ENCODE measurements at places on chromosomes 2 and 18. TPM values are rescaled to one million over a fixed set of nuclear protein-coding genes. Genes with fewer than 3 reads are reported as not detected.

Gene EPB41L3
- total RNA-seq = 9.6 TPM

Gene NDC80
- total RNA-seq = 2.7 TPM

DNA sequence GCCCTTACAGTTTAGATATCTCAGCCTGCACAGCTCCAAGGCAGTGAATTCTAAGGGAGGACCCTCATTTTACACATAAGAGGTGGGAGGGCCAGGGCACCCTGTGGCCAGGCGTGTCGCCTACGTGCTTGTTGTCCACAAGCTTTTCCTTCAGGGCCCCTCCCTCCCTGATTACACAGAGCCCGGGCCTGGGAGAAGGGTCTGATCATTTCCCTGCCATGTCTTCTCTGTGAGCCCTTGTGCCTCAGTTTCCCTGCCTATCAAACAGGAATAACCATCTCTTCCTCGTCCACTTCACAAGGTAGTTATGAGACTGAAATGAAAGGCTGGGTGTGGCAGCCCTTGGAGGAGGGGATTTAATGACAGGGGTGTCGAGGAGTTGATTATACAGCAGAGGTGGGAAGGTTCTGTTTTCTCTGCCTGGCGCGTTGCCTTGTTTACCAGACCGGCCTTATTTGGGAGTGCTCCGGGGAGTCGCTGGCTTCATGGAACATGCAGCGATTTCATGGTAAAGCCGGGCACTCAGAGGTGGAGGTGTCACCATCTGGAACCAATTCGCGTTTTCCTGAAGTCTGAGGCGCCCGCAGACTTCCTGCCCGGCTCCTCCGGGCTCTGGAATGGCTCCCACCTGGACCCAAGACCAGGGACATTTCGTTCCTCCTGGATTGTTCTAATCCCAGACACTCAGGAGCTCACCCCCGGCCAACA is 208.9 kb downstream of the KLHL29 start:
- peaks cover 10% of the 10 kb centered on the region for H3K4me1 ChIP-seq
- H3K4me3 ChIP-seq = no peak overlapping the region
- no peak for DNase-seq
- H3K27me3 ChIP-seq = no peaks in the 10 kb centered on the region
- H3K36me3 ChIP-seq = no peaks in the 10 kb centered on the region

Gene ALPI
- total RNA-seq = not detected

Gene ANXA4
- 91.6 TPM for total RNA-seq

GRCh38 chr18:60556326-60556725 is 183.8 kb upstream of the MC4R start:
- no peaks in the 10 kb centered on the region for H3K4me1 ChIP-seq
- no peaks in the 10 kb centered on the region for H3K27me3 ChIP-seq
- no peak overlapping the region for H3K4me3 ChIP-seq
- H3K27ac ChIP-seq = no peak overlapping the region
- no peak for DNase-seq
- H3K36me3 ChIP-seq = no peaks in the 10 kb centered on the region

GRCh38 chr18:49207361-49207760 is 253.1 kb downstream of the DYM start:
- H3K4me3 ChIP-seq = no peak overlapping the region
- DNase-seq = no peak
- no peak overlapping the region for H3K27ac ChIP-seq
- no peaks in the 10 kb centered on the region for H3K4me1 ChIP-seq

DNA sequence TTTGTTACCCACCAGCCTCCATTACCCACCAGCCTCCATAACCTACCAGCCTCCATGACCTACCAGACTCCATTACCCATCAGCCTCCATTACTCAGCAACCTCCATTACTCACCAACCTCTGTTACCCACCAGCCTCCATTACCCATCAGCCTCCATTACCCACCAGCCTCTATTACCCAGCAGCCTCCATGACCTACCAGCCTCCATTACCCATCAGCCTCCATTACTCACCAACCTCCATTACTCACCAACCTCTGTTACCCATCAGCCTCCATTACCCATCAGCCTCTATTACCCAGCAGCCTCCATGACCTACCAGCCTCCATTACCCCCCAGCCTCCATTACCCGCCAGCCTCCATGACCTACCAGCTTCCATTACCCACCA is 133.3 kb upstream of the HS6ST1 start:
- H3K27ac ChIP-seq = no peak overlapping the region
- DNase-seq = no peak
- H3K27me3 ChIP-seq = no peaks in the 10 kb centered on the region
- no peak overlapping the region for H3K4me3 ChIP-seq
- no peaks in the 10 kb centered on the region for H3K36me3 ChIP-seq

GRCh38 chr2:55296393-55296792 is 27.4 kb upstream of the MTIF2 start:
- H3K36me3 ChIP-seq = peaks cover 13% of the 10 kb centered on the region
- DNase-seq = no peak
- no peak overlapping the region for H3K4me3 ChIP-seq
- H3K27me3 ChIP-seq = no peaks in the 10 kb centered on the region
- H3K4me1 ChIP-seq = no peaks in the 10 kb centered on the region

DNA sequence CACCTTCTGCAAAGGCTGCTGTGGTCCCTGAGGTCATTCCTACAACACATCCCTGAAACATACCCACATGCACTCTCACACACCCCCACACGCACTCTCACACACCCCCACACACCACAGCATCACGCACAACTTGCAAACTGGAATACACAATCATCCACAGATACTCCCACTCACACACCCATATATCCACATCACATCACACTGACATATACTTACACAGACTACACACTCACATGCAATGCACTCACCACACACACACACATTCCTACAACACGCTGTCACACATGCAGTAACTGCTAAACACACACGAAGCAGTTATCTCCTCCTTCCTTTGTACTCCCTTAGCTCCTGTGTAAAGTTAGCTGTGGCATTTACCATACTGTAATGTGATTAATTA is 57.1 kb upstream of the PKDCC start:
- no peak for DNase-seq
- no peaks in the 10 kb centered on the region for H3K36me3 ChIP-seq
- no peak overlapping the region for H3K27ac ChIP-seq
- H3K4me1 ChIP-seq = no peaks in the 10 kb centered on the region
- no peaks in the 10 kb centered on the region for H3K27me3 ChIP-seq

- peaks cover 49% of the 10 kb centered on the region for H3K4me1 ChIP-seq
- no peaks in the 10 kb centered on the region for H3K36me3 ChIP-seq
- peak overlapping the region; percentile 80 for H3K27ac ChIP-seq
- H3K27me3 ChIP-seq = no peaks in the 10 kb centered on the region
These were observed 26.4 kb downstream of the TBC1D8 start for GRCh38 chr2:101124643-101125366.

GRCh38 chr2:62270728-62271127 is 74.8 kb downstream of the B3GNT2 start:
- DNase-seq = no peak
- H3K4me1 ChIP-seq = peaks cover 2% of the 10 kb centered on the region
- no peaks in the 10 kb centered on the region for H3K36me3 ChIP-seq
- H3K27me3 ChIP-seq = no peaks in the 10 kb centered on the region

DNA sequence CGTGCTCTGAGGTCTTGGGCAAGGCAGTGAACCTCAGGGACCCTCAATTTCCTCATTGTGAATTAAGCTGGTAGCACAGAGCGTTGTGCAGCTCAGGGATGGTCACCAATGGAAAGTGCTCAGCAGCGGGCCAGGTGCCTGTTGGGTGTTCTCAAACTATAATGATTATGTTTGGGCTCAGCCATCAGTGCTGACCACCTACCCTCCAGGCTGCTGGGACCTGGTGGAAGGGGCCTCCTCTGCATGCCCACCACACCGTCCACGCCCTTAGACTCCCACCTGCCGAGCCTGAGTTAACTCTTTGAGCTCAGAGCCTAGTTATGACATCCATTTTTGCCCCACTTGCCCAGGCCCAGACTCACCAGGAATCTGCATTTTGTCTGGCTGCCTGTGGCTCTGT is 35.0 kb downstream of the GLI2 start:
- DNase-seq = peak; percentile 47
- H3K4me1 ChIP-seq = peaks cover 20% of the 10 kb centered on the region
- no peaks in the 10 kb centered on the region for H3K36me3 ChIP-seq
- H3K4me3 ChIP-seq = no peak overlapping the region
- no peak overlapping the region for H3K27ac ChIP-seq
- no peaks in the 10 kb centered on the region for H3K27me3 ChIP-seq

Gene LGALSL
- 84.0 TPM for total RNA-seq

Gene PLCL1
- 2.5 TPM for total RNA-seq

- no peaks in the 10 kb centered on the region for H3K36me3 ChIP-seq
- no peak overlapping the region for H3K4me3 ChIP-seq
- DNase-seq = no peak
- H3K4me1 ChIP-seq = no peaks in the 10 kb centered on the region
- no peaks in the 10 kb centered on the region for H3K27me3 ChIP-seq
These were observed 193.8 kb downstream of the SEPTIN10 start for GRCh38 chr2:109419960-109420370.

- H3K27ac ChIP-seq = no peak overlapping the region
- peaks cover 9% of the 10 kb centered on the region for H3K4me1 ChIP-seq
- no peaks in the 10 kb centered on the region for H3K36me3 ChIP-seq
- H3K27me3 ChIP-seq = peaks cover 6% of the 10 kb centered on the region
- DNase-seq = no peak
- no peak overlapping the region for H3K4me3 ChIP-seq
These were observed 43.1 kb downstream of the ACKR3 start for GRCh38 chr2:236612737-236613136.

Gene SOCS6
- 26.5 TPM for total RNA-seq

- no peak for DNase-seq
- no peaks in the 10 kb centered on the region for H3K36me3 ChIP-seq
- H3K27me3 ChIP-seq = no peaks in the 10 kb centered on the region
- H3K4me3 ChIP-seq = no peak overlapping the region
- no peak overlapping the region for H3K27ac ChIP-seq
These were observed 140.0 kb upstream of the CYP1B1 start for GRCh38 chr2:38215993-38216392.

Gene FAM237A
- total RNA-seq = not detected

All from suprapubic skin (tissue), 4 donors.